ENCODE measurements at places on chromosomes 2 and 18. TPM values are rescaled to one million over a fixed set of nuclear protein-coding genes. Genes with fewer than 3 reads are reported as not detected.

DNA sequence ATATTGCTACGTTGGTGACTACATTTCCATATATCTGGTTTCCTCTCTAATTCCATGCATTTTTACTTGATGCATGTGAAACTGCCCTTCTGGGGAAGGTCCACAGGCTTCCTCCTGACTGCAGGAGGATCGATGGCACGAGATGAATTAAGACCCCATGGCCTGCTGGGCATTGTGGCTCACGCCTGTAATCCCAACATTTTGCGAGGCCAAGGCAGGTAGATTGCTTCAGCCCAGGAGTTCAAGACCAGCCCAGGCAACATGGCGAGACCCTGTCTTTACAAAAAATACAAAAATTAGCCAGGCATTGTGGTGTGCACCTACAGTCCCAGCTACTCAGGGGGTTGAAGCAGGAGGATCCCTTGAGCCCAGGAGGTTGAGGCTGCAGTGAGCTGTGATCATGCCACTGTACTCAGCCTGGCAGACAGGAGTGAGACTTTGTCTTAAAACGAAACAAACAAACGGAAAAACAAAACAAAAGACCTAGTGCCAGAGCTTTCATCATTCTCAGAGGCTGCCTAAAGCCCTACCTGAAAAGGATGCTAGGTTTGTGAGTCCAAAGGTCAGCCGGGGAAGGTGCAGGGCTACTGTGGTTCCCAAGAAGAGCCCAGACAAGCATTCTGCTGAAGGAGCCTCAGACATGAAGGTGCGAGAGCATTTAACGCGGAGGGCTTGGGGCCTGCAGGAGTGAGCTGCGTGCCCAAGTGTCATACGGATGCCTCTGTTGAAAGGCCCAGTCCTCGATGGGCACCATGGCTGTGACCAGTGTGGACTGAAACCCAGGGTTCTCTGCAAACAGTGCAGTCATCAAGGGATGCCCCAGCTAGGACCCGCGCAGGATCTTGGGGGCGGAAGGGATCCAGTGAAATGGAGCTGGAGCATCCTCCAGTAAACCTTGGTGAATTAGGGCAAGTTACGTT is 21.6 kb downstream of the GPR55 start:
- no peak for DNase-seq

DNA sequence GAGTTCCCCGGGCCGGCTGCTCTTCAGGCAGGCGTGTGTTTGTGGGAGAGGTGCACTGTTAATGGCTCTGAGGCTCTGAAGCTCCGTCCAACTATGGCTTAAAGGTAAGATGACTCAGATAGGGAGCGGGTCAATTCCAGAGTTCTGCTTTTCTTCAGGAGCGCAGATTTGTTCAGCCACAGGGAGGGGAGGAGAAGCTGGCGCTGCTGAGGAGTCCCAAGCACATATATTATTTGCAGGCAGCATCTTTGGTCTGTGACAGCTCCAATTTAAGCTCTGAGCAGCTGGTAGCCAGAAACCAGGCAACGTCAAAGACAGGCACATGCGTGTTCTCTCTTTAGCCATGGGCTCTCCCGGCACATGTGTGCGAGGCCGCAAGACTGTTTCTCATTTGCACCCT is 229.2 kb downstream of the BCL2 start:
- DNase-seq = no peak

DNA sequence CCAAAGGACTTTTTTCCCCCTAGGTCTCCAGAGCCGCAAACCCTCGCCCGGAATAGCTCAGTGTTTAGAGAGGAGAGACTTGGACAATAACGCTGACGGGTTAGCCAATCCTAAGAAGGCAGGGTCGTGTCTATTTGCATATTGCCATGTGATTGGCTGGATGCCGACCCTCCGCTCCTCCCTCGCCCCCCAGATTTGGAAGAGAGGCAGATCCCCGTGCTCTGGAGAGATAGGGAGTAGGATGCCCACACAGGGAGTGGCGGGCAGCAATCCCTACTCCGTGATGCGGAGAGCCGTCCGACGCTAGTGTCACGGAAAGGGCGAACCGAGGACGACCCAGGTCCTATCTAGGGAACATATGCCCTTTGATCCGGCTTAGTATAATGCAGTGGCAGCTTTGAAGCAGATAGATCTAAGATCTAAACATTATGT is 1.4 kb downstream of the WNT6 start:
- peak; percentile 36 for DNase-seq

CRYBA2 gene
- not detected for total RNA-seq

SNRPD1 gene
- 21.4 TPM for total RNA-seq

SRD5A2 gene
- total RNA-seq = under 0.01 TPM

Data from bronchial epithelial cell (primary cell).